Activated CD4-positive, alpha-beta T cell treated with anti-CD3 and anti-CD28 coated beads, Interleukin-2, amount 50 U/mL, for 1 hour (primary cell): ENCODE measurements at places on chromosomes 16 and 17.

DNA sequence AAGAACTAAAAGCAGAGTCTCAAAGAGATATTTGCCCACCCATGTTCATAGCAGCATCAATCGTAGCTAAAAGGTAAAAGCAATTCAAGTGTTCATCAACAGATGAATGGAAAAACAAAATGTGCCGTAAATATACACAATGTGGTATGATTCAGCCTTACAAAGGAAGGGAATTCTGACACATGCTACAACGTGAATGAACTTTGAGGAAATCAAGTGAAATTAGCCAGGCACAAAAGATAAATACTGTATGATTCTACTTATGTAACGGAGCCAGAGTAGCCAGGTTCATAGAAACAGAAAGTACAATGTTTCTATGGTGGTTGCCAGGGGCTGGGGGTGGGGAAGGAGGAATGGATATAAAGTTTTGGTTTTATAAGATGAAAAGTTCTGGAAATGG is 57.8 kb upstream of the IL34 start:
- DNase-seq = no peak

GRCh38 chr17:68175416-68175815 is 72.4 kb upstream of the AMZ2 start:
- DNase-seq = no peak

GRCh38 chr16:1706386-1707192 is 594 bp downstream of the MAPK8IP3 start:
- peak; percentile 35 for DNase-seq

DNA sequence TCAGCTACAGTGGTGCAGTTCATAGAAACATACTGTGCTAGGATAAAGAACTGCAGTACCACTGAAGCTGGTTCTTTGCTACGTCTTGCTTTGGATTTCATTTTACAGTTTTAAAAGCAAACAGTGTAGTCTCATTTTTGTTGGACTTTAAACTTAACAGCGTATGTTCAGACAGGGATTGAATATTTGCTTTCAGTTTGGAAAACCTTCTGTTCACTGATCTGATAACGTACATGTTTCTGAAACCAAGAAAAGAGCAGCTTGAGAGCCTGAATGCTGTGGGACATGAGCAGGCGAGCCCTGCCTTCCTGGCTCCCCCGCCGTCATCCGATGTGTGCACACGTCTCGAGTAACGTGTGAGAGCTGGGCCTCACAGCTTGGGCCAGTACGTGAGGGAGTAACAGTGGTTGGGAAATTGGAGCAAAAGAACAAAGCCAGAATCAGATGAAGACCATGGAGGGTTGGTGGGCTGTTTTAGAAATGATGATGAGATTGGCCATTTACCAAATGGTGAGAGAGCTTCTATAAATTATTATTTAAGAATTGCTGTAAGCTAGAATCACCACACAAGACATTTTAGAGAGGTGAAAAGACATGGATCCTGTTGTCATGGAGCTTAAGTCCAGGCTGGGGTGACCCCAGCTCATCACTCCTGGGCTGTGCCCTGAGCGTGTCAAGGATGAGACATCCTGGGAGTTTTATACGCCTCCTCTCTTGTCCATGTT is 20.8 kb upstream of the CLEC18C start:
- DNase-seq = no peak

DNA sequence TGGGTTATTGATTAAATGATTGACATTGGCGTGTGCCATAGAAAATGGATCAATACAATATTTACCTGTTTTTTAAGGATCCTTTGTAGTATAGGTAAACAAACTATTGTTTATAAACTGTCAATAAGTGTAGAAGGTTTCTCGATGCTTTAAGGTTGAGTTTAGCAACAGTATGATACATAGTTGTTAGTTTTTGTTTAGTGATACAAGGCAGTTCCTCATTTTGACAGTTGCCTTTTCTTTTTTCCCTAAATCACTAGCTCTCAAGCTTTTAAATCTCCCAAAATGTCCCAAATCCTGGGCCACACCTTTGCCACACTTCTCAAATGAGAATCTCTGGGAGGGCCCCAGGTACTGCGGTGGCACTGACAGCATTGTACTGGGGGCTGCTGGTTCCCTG is 57.3 kb downstream of the EPN2 start:
- DNase-seq = no peak

GRCh38 chr17:71063127-71063526 is 893.8 kb downstream of the KCNJ2 start:
- DNase-seq = no peak

DNA sequence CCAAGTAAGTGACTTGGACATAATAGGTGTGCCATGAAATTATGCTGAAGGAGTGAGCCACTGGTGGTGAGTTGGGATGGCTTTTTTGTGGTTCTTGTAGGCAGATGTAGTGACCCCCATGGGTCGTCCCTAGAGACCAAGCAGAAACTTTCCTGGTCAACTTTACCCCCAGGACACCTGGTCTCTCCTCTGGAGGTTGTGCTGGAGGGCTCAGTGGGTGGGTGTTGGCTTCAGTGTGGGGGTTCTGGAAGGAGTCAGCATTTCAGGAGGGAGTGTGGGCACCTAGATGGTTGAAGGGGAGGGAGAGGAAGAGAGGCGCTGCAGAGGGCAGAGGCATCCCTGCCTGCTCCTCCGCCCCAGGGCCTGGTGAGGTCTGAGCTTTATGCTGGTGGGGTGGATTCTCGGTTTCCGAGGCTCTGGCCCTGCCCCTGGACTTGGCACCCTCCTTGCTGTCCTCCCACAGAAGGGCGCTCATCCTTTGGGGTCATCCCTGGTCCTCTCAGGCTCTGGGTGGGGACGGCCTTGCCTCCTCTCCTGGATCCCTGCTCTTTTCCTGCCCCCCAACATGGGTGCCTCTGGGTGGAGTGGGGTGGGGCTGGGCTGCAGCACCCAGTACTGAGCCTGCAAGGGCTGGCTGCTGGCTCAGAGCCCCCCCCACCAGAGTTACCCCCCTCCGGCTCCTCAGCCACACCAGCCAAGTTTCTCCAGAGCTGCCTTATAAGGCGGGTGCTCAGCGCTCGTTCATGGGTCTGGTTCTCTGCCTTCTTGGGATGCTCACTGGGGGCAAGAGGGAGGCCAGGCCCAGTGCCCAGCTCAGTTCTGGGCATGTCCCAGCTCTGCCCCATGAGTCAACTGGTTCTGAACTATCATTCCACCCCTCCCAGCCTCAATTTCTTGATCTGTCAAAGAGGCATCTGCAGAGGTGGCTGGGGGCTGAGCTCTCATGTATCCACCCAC is 266.8 kb downstream of the SEC14L1 start:
- no peak for DNase-seq

DNA sequence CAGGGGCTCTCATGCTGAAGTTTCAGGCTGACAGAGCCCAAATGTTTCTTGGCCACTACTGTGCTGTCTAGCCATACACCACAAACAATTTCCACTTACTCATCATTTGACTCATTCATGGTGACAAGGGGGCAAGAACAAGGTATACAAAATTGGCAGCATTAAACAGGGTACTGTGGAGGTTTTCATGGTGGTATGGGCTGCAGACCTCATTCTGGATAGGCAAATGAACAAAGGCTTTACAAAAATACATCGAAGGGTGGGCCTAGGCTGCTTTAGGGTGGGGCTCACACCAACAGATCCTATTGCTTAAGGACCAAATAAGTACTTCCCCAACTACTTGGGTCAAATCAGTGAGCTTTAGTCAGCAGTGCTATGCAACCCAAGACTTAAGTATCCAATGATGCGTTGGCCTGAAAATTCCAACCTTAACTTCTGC is 53.0 kb downstream of the N4BP1 start:
- DNase-seq = no peak
